Stimulated activated CD4-positive, alpha-beta T cell treated with anti-CD3 and anti-CD28 coated beads, TNF-alpha, amount 100 ng/mL, for 24 hours (primary cell): ENCODE measurements at places on chromosomes 12 and 14.

GRCh38 chr12:6229224-6230218 lies 29.3 kb downstream of the CD9 start:
- no peak for DNase-seq

DNA sequence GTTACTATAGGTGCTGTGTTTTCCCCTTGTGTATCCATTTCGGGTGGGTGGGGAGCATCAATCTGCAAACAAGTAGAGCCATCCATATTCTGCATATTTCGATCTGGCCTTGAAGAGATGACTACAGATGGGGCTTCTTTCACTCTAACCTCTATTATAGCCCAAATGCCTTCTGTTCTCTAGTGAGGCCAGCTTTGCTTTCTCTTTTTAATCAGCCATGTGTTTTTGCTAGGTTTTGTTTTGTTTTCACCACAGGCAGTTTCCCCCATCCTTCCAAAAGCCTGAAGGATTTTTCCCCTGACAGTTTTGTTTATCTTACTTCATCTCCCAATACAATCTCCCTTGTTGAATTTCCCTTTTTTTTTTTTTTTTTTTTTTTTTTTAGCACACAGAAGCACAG lies 224.1 kb downstream of the BTG1 start:
- DNase-seq: no peak

GRCh38 chr12:131908092-131909080 lies 14.0 kb downstream of the ULK1 start:
- DNase-seq: no peak

DNA sequence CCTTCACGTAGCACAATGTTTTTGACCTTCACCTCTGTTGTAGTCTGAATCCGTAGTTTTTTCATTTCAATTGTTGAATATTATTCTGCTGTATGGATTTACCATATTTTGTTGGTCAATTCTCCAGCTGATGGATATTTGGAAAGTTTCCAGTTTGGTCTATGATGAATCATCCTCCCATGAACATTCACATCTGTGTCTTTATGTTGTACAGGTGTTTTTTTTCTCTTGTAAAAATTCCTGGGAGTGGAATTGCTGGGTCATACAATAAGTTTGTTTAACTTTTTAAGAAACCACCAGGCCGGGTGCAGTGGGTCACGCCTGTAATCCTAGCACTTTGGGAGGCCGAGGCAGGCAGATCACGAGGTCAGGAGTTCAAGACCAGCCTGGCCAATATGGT lies 36.7 kb upstream of the GNG2 start:
- no peak for DNase-seq

DNA sequence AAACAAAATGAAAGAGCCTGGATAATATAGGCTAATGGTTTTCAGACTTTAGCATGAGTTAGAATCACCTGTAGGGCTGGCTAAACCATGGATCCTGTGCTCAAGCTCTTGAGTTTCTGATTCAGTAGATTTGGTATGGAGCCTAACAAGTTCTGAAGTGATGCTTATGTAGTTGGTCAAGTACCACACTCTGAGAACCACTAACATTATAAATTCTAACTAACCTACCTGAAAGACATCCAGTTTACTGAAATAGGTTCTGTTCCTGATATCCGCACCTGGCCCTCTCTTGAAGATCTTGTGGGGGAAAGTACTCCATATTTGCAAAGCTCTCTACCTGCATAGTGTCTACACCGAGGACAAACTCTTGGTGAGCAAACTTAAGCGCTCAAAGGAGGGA lies 59.4 kb upstream of the VSX2 start:
- DNase-seq: no peak

DNA sequence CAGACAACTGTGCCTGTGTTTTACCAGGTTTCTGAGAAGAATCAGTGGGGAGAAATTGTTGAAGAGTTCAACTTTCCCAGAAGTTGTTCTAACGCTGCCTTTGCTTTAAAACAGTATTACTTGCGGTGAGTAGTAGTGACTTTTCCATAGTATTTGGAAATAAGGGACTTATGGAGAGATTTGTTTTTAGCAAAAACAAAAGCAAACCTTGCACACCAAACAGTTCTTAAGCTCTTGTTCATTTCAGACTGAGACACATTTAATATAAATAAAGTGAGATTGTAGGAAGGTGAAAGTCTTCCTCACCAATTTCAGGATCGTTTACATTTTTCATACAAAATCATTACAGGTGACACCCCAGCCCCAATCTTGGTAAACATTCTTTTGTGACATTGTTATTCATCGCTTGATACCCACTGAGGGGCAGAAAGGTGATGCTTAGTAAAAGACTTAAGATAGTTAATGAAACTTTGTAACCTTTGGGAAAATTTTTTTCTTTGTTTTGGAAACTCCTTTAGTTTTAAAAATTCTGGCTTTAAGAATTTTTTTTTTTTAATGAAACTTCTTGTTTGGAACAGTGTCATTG lies 1.8 kb downstream of the ARID2 start:
- DNase-seq: no peak

DNA sequence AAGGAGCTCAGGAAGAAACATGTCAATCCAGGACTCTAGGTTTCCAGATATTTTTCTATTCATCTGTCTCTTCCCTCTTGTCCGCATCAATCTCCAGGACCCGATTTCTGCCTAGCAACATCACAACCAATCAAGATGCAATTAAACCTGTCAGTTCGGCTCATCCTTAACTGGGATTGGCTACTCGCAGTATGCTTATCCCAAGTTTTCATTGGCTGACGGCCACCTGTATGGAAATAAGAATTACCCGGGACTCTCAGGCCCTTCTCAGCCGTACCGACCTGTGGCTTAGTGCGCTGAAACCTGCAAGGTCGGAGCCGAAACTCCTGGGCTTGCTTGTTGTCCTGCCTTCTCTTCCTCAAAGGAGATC lies 20.4 kb upstream of the ATP5MC2 start:
- DNase-seq: no peak

DNA sequence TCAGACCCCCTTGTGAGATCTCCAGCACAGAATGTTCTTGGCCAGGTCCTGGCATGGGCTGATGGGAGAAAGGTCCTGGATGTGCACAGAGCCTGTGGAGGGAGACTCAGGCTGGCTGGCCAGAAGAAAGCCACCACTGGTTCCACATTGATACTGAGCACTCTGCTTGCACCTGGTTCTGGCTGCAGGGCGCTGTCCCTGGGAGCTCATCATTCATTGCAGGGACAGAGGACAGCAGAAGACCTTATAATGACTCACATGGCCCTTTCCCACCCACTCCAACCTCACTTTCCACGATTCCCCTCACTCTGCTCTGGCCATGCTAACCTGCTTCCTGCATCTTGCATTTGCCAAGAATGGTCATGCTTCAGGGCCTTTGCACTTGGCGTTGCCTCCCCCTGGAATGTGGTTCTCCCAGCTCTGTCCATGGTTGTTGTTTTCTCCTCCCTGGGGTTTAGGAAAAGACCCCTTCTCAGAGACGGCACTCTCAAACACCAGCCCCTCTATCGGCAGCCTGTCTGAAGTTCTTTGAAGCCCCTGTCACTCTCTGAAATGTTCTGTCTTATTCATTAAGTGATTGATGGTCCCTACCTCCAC lies 10.3 kb downstream of the KRT7 start:
- DNase-seq: no peak

GRCh38 chr12:16272222-16272621 lies 5.3 kb downstream of the SLC15A5 start:
- no peak for DNase-seq

DNA sequence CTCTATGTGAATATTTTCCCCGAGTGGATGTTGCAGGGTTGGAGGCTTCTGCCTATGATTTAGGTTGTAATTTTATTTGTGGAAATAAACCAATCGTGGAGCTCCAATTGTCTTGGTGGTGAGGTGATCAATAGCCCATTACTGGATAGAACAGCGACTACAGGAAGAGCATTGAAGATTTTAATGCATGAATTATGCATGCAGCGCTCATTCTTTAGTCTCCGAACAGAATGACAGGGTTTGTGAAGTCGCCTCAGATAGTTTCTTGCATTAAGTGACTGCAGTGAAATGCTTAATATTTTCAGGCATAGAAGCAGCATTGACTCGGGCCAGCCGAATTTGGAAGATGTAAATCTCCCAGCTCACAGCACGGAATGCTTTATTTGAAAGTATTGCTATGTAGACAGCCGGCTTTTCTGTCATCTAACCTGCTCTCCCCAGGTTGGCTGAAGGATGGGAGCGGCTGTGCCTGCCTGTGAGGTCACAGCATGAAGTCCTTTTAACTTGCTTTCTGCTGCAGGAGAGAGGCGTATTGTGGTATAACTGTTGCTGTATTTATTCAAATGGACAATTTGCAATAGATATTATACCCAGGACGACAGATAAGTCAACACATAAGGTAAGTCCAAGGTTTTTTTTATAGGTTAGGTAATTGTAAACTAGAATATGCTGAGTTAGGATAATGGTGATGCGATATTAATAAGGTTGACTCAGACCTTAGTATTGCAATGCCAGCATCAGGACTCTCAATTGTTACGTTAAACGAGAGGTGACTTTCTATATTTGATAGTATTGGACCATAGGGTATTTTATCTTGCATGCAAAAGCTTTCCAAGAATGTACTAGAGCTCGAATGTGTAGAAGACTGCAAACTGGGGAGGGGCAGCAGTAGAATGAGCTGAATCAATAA lies 135.7 kb downstream of the CNTN1 start:
- DNase-seq: no peak

- no peak for DNase-seq
These were observed 768 bp downstream of the METTL25 start for GRCh38 chr12:82359115-82359478.

DNA sequence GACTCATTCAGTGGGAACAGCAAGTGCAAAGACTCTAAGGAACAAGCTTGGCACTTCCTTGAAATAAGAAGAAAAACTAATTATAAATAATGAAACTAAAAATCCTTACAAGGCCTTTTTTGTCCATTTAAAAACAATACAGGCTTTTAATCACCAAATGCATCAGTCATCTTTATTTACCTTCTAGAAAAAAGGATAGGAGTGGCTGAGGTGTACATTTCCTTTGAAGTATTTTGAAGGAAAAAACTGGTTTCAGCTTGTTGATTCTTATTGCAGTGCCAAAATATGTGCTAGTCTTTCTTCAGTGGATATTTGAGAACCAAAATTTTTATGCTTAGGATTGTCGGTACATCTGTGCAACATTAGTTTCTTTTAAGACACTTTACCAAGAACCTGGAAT lies 29.8 kb downstream of the MED21 start:
- no peak for DNase-seq

GRCh38 chr12:110844551-110845338 lies 2.0 kb upstream of the CCDC63 start:
- no peak for DNase-seq

- no peak for DNase-seq
These were observed 126.7 kb upstream of the NEDD1 start for GRCh38 chr12:96780330-96780729.

- DNase-seq: no peak
These were observed 29.6 kb downstream of the KCNK13 start for GRCh38 chr14:90091393-90091792.

- DNase-seq: no peak
These were observed 51.2 kb downstream of the DNAH10 start for GRCh38 chr12:123813349-123813748.

DNA sequence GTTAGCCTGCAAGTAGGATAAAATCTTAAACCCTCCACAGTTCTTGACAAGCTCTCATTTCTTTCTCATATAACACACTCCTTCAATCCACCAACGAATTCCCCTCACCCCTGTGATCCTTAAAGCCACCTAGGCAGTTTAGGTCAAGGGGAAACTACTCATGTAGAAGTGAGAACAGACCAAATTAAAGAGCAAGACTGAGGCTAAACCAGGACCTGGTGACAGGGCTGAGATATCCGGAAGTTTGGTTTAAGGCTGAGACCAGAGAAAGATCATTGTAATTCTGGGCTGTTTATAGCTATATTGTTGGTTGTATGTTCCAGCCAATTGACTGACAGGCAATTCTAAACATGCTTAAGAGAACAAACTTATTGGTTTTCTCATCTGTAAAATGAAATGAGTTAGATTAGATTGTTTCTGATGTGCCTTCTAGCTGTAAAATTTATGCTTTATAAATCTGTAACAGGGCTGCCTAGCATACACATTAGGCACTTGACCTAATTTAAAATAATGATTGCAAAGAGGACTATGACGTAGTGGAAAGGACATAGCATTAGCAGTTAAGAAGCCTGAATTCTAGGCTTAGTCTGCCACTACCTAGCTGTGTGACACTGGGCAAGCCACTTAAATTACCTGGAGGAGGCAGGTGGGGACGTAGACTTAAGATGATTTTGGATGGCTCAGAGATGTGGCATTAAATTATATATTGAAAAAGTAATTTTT lies 53.9 kb upstream of the PTGR2 start:
- no peak for DNase-seq

- no peak for DNase-seq
These were observed 1.5 kb upstream of the NTS start for GRCh38 chr12:85872497-85873091.

DNA sequence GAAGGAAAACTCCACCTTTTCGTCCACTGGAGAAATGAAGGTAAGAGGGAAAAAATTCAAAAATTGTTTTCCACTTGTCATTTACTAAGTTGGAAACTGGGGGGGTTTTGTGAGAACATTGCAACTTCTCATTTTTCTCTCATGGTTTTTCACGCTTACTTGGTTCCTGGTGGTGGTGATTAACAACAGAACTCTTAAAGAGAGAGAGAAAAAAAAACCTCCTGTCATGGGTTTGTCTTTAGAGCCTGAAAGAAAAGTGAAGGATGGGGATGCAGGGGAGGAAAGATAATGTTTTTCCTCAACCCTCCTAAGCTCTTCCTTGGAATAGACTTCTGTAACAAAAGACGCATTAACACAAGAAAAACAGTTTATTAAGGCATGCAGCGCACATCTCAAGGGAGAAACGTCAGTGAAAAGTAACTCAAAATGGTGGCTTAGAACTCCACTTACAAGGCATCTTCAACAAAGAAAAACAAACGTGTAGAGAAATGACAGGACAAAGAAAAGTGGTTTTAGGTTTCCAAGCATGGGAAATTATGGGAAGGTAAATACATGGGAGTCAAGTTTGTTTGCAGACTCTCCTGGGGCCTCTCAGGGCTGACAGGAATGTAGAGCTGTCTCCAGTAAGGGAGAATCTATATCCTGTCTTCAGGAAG lies 81.9 kb upstream of the ATF7IP start:
- DNase-seq: no peak

GRCh38 chr12:50084775-50085614 lies at the start of gene SMARCD1:
TSS of gene SMARCD1 (plus strand) at chr12:50085342. CDS start at chr12:50085370, 28 bp downstream.
- DNase-seq: peak; percentile 74
